ENCODE measurements at places on chromosomes 5 and 9.
A peak's percentile ranks its signal among the peaks of the same experiment; 100 is the strongest.

DNA sequence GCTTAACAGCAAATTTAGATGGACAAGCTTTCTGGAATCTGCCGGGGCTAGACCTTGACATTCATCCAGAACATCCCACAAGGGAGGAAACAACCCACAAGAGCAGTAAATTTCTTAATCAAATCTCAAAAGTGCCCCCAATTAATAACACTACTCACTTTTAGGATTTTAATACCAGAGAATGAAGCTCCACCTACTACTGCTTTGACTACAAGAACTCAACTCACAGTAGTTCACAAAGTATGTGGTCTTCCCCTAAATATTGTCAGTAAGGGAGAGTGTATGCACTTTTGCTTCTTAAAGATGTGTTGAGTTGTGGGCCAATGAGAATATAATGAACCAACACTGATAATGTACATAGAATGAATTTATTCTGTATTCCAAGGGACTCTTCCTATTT, 94.7 kb downstream of the EBF1 start:
- no peak for DNase-seq

DNA sequence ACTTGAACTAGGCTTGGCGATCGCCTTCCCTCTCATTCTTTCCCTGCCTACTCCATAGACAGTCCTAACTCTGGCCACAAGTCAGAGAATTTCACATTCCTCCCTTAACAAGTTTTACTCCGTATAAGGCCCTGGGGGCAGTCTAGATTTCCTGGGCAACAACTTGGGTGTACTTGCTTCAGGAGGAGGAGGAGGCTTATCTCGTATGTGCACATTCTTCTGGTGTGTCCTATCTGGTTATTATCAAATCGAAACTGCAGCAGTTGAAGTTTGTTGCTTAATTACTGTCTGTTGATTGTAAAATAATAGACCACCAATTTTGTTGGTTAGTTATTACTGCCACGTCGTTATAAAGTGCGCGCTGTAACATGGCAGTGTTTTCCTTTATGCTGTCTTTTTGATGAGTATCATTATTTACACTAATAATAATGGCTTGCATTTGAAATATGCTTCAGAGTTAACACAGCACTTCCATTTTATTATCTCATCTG, 42.0 kb downstream of the PIP5K1B start:
- no peak for DNase-seq

DNA sequence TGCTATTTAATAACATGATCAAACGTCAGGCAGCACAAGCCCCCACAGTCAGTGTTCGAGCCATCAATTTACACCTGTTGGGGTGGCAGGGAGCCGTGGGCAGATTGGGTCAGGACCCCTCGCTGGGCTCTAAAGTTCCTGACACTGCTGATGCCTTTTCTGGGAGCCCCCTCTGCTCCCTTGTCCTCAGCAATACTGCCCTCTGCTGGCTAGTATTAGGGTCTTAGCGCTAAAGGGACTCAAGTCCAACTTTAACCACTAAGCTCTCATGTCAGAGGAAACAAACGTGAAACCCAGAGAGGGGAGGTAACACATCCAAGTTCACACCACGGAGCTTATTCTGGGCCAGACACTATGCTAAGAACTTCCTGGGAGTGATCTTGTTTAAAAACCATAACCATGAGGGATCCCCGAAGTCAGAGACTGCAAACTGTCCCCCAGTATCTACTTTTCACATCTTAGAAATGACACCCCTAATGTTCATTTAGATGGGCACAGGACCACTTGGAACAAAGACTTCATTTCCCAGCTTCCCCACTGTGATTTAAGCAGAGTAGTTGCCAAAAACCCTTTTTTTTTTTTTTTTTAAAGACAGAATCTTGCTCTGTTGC, 20.4 kb downstream of the ANKS6 start:
- DNase-seq, result peak; percentile 31

GRCh38 chr5:6734243-6734700, 21.0 kb downstream of the TENT4A start:
- no peak for DNase-seq

GRCh38 chr5:17190242-17190778, 27.1 kb upstream of the BASP1 start:
- peak; percentile 52 for DNase-seq

GRCh38 chr5:136098176-136098575, 34.5 kb upstream of the SMAD5 start:
- no peak for DNase-seq

DNA sequence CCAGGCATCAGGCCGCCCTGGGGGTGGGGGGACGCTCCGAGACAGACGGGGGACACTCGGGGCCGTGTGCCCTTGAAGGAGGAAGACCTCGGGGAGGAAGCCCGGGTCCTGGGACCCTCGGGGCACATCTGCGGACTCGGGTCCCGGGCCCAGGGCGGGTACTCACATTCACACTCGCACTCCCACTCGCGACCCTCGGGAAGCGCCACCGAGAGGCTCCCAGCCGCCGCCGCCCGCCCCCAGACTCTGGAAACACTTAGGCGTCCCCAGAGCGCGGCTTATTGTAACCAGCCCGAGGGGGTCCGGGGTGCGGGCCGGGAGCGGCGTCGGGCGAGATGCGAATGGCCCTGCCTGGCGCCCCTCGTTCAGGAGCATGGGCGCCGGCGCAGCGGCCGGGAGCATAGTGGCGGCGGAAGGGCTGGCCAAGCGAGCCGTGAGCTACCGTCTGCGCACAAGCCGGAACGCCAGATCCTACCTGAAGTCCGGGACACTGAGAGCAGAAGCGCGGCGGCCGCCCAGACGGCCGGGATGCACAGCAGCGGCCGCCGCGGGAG, 559 bp downstream of the ROR2 start:
- DNase-seq, result peak; percentile 14

DNA sequence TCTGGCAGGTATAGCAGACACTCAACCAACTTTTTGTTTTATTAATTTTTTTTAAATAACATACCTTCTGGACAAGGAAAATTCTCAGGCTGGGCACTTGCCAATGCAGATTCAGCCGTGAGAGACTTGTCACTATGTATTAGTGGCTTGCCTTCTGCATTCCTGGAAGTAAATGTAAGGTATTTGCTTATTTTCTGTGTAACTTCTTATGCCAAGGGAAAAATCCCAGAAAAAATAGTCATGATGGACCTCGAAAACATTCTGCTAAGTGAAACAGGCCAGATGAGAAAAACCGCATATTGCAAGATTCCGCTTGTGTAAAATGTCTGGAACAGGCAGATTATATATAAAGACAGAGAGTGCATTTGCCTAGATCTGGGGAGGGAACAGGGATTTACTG, 260.3 kb upstream of the DAPK1 start:
- no peak for DNase-seq

DNA sequence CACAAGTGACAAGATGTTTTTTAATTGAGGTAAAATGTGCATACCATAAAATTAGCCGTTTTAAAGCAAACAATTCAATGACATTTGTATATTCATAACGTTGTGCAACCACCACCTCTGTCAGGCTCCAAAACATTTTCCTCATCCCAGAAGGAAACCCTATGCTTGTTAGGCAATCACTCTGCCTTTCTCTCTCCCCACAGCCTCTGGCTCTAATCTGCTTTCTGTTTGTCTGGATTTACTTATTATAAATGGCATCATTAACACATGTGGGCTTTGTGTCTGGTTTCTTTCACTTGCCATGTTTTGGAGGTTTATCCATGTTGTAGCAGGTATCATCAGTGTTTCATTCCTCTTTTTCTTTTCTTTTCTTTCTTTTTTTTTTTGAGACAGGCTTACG, 1.4 kb upstream of the N4BP3 start:
- no peak for DNase-seq

DNA sequence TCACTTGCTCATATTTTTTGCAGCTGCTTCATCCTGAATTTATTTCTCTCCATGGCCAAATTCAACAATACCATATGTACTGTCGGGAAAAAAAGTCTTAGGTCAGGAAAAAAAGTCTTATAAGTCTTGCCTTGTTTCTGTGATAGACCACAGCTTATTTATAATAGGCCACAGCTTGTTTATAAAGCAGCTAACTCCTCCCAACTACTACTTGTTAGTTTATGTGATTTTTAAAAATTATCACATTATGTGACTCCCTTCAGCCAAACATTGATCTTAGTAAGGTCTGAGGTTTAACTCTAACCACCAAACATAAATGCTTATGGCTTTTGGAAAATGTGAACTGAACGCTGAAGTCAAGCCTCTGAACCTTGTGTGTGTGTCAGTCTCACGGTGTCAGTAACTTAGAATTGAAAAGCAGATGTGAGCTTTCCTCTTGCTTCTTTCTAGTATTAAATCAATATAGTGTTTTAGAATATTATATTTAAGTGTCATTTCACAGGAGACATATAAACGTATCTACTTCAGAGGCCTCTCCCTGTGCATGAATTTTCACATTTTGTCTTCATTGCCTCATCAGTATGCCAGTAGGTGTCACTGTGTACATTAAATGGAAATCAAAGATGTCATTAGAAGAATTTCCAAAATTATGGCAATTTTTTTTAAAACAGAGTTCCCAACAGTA, 51.3 kb downstream of the SNX24 start:
- peak; percentile 10 for DNase-seq

- no peak for DNase-seq
Measured at GRCh38 chr9:125255781-125256391, 5.7 kb upstream of the GAPVD1 start.

- no peak for DNase-seq
Measured at GRCh38 chr5:97909541-97909940, 726.5 kb upstream of the RIOK2 start.

DNA sequence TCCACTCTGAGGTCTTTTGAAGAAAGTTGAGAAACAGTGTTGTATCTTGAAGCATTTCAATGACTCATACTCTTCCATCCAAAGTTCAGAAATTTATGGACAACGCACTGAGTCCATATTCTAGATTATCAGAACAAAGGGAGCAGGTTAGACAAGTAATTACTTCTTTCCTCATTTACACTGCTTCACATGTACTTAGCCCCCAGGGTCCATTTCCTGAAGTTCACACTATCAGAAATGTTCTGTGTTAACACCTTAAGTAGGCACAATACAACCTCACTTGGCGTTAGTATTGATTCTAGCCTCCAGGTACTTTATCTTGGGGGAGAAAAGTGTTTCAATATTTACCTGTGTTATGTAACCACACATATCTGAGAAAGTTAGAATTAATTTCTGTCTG, 487.9 kb upstream of the DMAC1 start:
- DNase-seq, result no peak

DNA sequence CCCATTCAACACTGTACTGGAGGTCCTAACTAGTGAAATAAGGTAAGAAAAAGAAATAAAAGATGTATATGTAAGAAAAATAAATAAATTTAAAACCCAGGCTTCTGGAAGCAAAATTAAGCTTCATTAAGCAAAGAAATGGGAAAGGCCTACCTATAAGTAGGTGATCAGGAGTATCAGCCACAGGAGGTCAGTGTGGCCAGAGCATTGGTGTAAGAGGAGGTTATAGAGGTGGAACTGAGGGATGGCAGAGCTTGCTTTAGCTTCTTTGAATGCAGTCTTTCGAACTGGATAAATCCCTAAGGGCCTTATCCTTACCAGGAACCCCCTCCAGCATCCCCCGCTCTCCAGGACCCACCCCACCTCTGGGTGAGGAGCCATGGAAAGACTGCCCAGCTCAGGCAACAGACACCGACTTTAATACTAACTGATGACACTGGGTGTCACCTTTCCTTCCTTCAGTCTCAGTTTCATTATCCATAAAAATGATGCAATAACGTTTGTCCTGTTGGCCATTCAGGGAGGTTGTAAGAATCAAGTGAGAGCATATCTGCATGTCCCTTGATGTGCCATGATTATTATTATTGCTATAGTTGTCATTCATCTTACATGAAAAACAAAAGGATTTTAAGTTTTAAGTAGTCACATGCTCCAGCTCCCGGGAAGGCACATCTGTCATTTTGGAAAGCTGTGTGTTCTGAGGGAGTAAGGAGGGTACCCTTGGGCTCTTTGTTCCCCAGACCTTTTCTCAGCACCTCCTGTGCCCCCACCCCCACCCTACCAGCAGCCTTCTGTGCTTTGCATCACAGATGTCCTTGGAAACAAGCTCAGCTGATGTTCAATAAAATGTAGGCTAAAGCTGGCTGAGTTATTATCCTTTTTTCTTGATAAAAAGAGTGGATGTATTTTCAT, 50.8 kb upstream of the CTNNA1 start:
- DNase-seq, result peak; percentile 1

DNA sequence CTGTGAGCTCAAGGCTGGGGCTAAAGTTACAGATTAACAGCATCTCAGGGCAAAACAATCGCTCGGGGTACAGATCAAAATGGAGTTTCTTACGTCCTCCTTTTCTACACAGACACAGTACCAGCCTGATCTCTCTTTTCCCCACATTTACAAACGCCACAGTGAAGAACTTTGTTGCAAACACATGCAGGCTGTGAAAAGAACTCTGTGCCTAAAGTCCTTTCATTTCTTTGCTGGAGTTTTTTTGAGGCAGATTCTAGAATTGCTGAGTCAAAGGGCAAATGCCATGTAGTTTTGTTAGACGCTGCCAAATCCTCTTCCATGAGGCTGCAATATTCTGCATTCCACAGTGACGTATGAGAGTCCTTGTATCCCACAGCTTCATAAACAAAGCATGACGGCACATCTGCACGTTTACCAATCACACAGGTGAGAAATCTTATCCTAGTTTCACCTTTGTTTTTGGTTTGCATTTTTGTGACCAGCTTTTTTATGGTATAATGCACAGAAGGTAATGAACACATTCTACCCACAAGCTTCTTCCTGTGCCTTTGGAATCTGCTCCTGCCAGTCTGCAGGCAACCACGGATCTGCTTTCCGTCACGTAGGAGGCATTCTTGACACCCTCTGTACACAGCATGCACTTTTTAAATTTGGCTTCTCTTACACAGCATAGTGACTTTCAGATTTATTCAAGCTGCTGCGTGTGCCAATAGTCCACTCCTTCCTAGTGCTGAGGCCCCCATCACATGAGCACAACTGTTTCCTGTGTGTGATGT, 44.6 kb upstream of the LPCAT1 start:
- DNase-seq, result no peak

GRCh38 chr5:133926489-133927299, 41.7 kb downstream of the C5orf15 start:
- peak; percentile 50 for DNase-seq

GRCh38 chr9:703392-703791, 138.1 kb upstream of the DMRT1 start:
- DNase-seq, result no peak

GRCh38 chr9:92405818-92406217, 1.4 kb upstream of the OGN start:
- no peak for DNase-seq

- no peak for DNase-seq
Measured at GRCh38 chr9:81335879-81336421, 353.4 kb downstream of the TLE1 start.

GRCh38 chr9:129023908-129024233, 4.3 kb downstream of the SH3GLB2 start:
- no peak for DNase-seq
